ENCODE measurements at places on chromosomes 12 and 14.

- DNase-seq, result no peak
These were observed 33.9 kb downstream of the RDH12 start for GRCh38 chr14:67735336-67736147.

DNA sequence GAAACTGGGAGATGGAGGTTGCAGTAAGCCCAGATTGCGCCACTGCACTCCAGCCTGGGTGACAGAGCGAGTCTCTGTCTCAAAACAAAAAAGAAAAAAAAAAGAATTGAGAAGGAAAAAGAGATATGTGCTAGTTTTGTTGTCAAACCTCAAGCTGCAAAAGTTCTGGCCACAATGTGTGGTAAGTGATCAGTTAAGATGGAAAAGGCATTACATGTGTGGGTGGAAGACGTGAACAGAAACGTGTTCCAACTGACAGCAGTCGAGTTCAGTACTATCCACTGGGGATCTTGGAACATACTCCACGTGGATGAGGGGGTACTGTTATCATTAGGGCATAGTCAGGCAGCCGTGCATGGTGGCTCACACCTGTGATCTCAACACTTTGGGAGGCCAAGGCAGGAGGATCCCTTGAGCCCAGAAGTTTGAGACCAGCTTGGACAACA lies 17.3 kb downstream of the GPR68 start:
- DNase-seq, result no peak

- DNase-seq, result no peak
These were observed 10.2 kb downstream of the FCF1 start for GRCh38 chr14:74723134-74723533.

GRCh38 chr14:53701108-53701875 lies 255.3 kb downstream of the BMP4 start:
- no peak for DNase-seq

GRCh38 chr12:64825143-64826021 lies 935 bp downstream of the TBC1D30 start:
- DNase-seq, result no peak

DNA sequence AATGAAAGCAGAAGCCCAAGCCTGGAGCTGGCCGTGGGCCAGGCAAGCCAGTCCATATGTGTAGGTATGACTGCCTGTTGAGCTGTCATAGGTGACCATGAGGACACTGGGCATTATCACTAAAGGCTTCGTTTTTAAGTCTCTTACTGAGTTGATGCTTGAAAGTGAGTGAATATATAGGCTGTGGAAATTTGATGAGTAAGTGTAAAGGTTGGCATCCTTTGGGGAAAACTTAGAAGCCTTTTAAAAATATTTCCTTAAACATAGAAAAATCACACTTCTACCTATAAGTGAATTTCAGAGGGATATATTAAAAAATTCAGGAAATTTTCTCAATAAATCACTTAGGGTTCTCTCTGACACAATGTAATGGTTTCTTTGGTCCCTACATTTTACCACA lies 396.5 kb downstream of the FOXG1 start:
- no peak for DNase-seq

DNA sequence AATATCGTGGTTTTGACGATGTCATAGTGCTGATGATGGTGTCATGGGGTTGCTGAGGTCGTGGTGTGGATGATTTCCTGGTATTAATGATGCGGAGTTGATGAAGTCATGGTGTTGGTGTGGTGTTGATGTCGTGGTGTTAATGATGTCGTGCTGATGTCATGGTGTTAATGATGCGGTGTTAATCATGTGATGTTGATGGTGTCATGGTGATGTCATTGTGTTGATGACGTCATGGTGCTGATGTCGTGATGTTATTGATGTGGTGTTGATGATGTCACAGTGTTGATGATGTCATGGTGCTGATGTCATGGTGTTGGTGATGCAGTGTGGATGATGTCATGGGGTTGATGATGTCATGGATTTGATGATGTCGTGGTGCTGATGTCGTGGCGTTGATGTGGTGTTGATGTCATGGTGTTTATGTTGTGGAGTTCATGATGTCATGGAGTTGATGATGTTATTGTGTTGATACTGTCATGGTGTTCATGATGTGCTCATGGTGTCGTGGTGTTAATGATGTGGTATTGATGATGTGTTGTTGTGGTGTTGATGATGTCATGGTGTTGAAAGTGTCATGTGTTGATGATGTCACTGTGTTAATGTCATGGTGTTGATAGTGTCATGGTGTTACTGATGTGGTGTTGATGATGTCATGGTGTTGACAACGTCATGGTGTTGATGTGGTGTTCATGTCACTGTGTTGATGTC lies 48.5 kb upstream of the RIMBP2 start:
- DNase-seq, result no peak

GRCh38 chr12:116878567-116879508 lies 2.4 kb downstream of the HRK start:
- DNase-seq, result no peak

DNA sequence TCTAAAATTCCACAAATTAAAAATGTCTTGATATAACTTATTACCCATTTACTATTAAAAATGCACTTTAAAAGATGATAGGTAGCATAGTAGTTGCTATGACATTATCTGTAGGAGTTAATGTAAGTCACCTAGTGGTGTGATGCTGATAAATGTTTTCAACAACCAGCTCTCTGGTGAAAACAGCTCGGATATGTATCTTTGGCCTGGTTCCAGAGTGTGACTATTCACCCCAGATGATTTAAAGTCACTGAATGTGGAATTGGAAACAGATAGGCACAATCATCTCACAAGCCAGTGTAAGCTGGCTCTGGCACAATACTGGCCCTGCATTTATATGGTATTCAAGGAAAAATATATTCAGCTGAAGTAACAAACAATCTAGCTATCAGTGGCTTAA lies 9.2 kb upstream of the CCDC196 start:
- DNase-seq, result no peak

DNA sequence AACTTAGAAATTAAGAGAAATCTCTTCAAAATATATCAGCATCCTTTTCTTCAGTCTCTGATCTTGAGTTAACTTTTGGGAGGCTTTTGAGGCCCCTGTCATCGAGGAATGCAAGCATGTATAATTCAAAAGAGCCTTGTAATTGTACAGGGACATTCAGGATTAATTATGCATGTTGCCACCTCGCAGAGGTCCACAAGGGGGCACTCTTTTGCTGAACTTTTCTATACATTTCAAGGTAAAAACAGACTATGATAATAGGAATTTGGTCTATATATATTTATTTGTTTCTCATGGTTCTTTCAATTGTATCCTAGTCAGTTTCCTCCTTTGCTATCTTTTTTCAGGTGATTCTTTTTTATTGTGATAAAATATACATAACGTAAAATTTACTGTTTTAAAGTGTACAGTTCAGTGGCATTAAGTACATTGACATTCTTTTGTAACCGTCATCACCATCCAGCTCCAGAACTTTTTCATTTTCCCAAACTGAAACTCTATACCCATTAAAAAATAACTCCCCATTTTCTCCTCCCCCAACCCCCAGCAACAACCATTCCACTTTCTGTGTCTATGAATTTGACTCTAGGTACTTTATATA lies 47.0 kb upstream of the SLC2A13 start:
- no peak for DNase-seq

DNA sequence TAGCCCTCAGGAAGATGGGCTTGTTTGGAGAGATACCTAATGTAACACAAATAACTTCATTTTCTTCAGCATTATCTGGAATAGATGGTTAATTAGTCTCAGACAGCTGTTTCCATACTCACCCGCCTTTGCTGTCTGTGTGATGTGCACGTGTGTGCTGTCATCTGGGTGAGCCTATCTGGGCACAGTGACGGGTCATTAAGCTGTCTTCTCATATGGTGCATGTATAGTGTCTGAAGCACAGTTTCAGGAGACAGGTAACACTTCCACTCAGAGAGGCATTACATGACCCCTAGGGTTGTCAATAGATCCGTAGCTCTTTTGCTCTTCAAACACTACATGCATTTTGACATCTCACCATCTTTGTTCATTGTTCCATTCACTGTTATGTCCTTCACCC lies 493.3 kb downstream of the APAF1 start:
- DNase-seq, result no peak

DNA sequence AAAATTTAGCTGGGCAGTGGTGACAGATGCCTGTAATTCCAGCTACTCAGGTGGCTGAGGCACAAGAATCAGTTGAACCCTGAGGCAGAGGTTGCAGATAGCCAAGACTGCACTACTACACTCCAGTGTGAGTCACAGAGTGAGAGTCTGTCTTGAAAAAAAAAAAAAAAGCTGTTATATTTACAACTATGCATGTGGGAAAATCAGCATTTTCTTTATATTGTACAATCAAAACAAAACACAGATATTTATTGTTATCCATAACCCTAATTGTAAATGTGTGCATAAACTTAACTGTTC lies 12.5 kb downstream of the C1R start:
- no peak for DNase-seq

DNA sequence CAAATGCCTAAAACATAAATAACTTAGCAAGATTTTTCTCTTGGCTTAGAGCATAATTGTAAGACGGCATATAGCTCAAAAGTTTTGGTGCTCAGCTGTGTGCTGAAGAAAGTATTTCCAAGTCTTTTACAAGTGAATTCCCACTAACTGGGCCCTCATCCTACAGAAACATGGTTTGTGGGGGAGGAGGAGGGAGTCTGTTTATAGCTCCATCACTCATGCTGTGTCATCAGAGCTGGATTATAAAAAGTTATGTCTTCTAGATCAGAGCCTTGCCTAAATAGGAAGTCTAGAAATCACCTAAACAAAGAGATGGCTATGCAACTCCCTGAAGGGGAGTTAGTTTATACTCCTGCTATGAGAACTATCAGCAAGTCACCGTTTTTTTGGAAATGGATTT lies 65.9 kb upstream of the OTOGL start:
- DNase-seq, result no peak

- DNase-seq, result no peak
These were observed 237.0 kb upstream of the TBX3 start for GRCh38 chr12:114920771-114921554.

DNA sequence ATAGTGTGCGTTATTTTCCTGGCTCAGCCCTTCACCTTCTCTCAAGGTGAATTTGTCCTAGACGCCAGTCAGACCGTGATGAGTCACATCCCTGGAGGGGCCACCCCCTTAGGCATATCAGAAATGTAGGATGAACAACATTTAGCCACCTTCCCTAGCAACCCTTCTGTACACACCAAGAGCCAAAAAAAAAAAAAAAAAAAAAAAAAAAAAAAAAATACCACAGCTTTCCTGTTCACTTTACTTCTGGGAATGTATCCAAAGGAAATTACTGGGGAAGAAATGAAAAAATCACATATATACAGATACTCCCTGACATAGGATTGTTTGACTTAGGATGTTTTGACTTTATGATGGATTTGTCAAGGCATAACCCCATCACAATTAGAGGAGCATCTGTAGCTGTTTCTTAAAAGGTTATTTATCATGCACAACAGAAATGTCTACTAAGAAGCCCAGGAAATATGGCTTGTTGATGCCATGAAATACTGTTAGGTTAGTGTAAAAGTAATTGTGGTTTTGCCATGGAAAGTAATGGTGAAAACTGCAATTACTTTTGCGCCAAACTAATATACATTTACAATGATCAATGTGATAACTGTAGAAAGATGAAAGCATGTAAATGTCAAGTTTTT lies 68.2 kb upstream of the BDKRB2 start:
- no peak for DNase-seq

GRCh38 chr12:96749999-96750398 lies 157.1 kb upstream of the NEDD1 start:
- no peak for DNase-seq

GRCh38 chr12:75979181-75979580 lies 52.4 kb downstream of the PHLDA1 start:
- DNase-seq, result no peak

GRCh38 chr14:61602733-61603077 lies 92.6 kb upstream of the HIF1A start:
- DNase-seq, result no peak

DNA sequence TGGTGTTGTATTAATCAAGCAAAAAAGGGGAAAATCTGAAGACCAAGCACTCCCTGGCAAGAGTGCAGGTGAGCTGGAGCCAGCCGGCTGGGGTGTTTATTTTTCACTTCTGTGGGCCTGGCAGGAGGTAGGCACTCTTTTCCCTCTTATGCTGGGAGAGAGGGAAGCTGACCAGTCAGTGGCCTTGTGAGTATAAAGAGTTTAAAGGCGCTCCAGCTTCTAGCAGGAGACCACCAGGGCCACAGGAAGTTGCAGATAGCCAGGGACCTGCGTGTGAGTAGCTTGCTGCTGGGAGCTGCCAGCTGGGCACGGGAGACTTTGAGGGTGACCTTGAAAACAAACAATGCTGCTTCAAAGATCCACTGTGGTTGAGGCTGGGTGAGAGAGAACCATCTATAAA lies 217.4 kb upstream of the PWP1 start:
- DNase-seq, result no peak

GRCh38 chr12:124902916-124903315 lies 11.5 kb downstream of the UBC start:
- no peak for DNase-seq

GRCh38 chr14:91753501-91754128 lies 21.7 kb upstream of the CATSPERB start:
- no peak for DNase-seq

DNA sequence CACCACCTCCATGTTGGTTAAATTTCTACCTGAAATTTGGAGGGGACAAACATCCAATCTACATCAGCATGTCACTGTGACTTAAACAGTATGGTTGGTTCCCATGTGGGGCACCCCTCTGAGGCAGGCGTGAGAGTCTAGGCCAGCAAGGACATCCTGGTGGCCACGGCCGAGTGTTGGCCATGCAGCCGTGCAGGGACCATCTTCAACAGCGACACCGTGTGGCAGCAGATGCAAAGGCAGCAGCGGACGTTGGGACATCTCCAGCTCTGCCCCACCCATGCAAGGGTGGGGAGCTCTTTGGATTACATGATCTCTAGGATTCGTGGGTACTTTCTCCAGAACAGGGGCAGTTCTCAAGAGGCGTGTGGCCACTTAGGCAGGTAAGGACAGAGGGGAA lies 49.8 kb downstream of the NOC4L start:
- DNase-seq, result no peak

DNA sequence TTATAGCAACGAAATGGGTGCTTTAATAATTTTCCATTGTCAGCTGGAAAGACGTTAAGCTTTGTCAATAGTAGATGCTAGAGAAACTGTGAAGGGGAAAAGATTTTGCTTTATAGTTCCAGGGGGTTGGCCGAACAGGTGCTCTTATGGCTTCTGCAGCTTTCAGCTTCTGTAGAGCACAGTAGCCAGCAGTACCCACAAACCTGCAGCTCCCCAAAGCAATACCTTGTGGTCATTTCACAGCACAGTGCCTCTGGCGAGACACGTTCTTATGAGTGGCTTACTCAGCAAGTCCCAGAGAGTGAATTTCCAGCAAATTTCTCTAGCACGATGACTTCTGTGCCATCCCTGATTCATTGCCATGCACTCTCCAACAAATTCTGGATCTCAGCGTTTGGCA lies 416.3 kb upstream of the ATP2B1 start:
- DNase-seq, result no peak

DNA sequence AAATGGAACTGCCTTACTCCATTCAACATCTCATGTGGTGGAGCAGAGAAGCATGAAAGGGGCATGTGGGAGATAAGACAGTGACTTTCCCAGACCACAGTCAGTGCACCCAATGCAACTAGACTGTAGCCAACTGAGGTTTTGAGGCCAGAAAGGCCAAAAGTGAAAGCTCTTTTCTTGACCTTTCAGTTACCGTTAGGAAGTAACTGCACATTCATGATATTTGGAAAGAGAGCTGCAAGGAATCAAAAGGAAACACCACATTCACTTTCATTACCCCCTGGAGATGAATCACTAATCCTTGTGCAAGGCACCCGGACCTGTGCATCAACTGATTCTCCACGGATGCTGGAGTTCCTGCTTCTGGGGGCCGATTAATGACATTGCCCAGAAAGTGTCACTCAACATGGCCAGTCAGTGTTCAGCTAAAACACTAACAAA lies 72.9 kb upstream of the ELK3 start:
- DNase-seq, result no peak

All from activated gamma-delta T cell (primary cell).